Stimulated activated naive CD4-positive, alpha-beta T cell treated with Interleukin-2 at 50 U/mL for 16 hours (primary cell): ENCODE measurements at places on chromosomes 16 and 17.

DNA sequence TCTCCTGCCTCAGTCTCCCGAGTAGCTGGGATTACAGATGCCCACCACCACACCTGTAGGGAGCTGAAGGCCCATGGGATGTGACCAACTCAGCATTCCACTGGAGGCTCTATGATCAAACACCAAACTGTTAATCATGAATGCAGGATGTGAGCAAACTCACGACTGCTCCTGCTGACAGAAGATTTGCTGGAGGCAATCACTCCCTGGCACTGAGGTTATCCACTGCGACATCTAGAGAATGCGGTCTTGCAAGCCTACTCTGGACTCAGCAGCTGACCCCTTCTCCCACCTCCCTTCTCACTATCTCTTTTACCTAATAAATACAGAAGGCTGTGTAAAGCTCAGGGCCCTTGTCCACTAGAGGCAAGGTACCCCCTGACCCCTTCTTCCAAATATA lies 4.9 kb downstream of the TEX14 start:
- no peak for DNase-seq

- DNase-seq: peak; percentile 25
These were observed at the start of gene DNASE1 for GRCh38 chr16:3654249-3654991. Gene DNASE1 (plus strand): TSS chr16:3654691. CDS start chr16:3655374, 683 bp downstream.

DNA sequence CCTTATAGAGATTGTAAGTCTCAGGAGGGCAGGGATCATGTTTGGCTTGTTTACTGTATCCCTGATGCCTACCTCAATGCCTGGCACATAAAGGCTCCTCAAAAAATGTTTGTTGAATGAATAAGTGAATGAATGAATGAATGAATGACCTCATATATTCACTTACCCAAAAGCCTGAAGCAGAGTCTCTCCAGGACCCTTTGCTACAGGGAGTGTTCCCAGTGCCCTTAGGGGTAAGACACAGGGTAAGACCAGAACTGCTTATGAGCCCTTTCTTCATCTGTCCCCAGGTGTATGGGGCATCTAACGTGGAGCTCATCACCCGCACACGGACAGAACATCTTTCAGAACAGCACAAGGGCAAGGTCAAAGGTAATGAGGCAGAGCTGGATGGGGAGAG lies 12.3 kb downstream of the CORO6 start:
- no peak for DNase-seq

- DNase-seq: no peak
These were observed 195.1 kb downstream of the CDRT15L2 start for GRCh38 chr17:20774472-20775135.

GRCh38 chr17:49580055-49580721 lies 4.5 kb downstream of the NXPH3 start:
- DNase-seq: no peak

GRCh38 chr16:63365649-63366304 lies 1329.5 kb upstream of the CDH8 start:
- no peak for DNase-seq

DNA sequence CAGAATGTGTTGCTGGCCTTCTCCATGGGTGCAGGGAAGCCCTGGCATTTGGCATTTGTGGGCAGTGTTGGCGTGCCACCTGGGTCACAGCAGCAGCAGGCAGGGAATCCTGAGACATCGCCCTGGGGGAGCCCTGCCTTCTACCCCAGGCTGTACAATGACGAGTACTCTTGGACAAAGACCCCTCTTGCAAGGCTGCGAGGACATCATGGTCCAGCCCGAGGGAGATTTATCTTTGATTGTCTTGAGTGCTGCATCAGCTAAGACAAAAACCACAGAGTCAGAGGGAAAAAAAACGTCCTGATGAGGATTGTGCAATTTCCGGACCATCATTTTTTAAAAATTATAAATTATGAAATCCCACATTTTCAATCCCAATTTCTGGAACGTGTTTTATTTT lies 3.7 kb downstream of the CRISPLD2 start:
- DNase-seq: no peak

GRCh38 chr16:77540646-77541045 lies 105.8 kb upstream of the ADAMTS18 start:
- DNase-seq: no peak

DNA sequence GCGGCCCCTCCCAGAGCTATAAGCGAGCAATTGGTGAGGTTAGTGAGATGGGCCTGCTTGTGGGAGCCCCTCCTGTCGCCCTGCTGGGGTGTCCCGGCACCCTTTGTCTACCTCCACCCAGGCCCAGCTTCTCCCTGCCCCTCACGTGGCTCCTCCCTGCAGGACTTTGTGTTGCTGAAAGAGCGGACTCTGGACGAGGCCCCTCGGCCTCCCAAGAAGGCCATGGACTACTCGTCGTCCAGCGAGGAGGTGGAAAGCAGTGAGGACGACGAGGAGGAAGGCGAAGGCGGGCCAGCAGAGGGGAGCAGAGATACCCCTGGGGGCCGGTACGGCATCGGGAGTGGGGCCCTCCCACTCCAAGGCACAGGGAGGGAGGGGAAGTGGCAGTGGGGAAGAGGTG lies 6.1 kb upstream of the C17orf107 start:
- DNase-seq: no peak

- DNase-seq: no peak
These were observed 28.3 kb downstream of the LYRM1 start for GRCh38 chr16:20928774-20929411.

DNA sequence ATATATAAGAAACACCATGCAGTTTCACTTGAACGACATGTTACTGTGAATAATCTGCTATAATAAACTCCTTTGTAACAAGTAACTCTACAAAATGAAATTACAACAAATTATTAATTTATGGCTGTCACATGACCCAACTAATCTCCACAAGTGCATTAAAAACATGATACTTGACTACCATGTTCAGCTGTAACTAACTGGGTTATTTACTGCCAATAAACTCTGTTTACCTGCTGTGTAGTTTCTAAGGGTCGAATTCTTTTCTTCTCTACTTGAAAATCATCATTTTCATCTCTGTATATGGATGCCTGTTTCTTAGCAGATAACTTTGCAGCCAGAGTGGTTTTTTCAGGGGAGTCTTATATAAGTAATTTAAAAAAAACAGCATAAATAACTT lies 14.4 kb downstream of the BRIP1 start:
- no peak for DNase-seq

GRCh38 chr16:63066552-63066951 lies 1030.3 kb upstream of the CDH8 start:
- DNase-seq: no peak

DNA sequence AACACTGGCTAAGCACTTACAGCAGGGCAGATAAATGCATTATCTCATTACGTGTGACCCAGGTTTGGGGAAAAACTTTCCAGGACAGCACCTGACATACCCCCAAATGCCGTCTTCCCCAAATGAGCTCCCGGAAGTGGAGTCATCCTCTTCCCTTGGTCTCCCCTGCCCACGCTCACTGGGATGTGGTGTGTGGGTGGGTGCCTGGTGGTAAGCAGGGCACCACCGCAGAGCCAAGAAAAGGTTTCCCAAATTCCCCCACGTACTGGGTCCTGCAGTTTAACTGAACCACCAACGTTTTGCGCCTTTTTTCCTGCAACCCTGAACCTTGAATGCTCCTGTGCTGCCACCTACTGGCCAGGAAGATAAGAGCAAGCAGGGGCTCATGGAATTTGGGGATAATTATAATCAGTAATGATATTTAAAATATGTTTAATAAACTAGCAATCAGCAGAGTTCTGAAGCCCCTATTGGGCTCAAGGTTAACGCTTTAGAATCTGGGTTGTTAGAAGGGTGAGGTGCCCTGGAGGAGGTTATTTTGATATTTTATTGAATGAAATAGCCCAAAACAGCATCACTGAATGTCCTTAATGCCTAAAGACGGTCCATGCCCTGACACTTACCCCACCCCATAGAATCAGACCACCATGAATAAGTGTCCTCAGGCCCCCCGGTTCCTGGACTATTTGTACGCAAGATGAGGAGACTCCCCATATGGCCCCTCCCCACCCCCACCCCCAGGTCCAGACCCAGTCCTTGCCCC lies 8.0 kb downstream of the SPPL2C start:
- DNase-seq: peak; percentile 41

GRCh38 chr17:79137789-79138165 lies 63.2 kb downstream of the ENGASE start:
- DNase-seq: no peak

- no peak for DNase-seq
These were observed 23.2 kb downstream of the ZNF213 start for GRCh38 chr16:3158026-3158509.

DNA sequence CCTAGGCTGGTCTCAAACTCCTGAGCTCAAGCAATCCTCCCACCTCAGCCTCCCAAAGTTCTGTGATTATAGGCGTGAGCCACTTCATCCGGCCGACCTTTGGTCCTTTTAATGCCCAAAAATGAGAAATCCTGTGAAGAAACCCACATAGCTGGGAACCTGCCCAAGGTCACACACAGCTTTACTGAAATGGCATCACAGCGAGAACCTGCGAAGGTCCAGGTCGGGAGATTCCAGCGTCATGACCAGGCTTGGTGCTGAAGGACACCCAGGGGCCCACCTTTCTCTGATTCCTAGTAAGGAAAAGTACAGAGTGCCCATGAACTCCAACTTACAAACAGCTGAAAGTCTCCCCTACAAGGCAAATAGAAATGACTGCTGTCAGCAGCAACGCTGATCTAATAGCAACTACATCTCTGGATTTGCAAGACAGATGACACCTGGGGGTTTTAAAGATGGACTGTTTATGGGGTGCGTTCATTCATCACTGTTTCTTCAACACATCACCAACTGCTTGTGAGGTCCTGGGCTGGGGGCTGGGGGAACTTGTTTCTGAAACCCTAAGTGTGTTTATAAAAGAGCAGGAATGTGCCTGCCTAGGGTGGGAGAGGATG lies 24.5 kb upstream of the DNAH17 start:
- no peak for DNase-seq

- no peak for DNase-seq
These were observed at the start of gene MMP2 for GRCh38 chr16:55478827-55479429. Gene MMP2 (plus strand): TSS chr16:55479198. CDS start chr16:55479480, 282 bp downstream.

DNA sequence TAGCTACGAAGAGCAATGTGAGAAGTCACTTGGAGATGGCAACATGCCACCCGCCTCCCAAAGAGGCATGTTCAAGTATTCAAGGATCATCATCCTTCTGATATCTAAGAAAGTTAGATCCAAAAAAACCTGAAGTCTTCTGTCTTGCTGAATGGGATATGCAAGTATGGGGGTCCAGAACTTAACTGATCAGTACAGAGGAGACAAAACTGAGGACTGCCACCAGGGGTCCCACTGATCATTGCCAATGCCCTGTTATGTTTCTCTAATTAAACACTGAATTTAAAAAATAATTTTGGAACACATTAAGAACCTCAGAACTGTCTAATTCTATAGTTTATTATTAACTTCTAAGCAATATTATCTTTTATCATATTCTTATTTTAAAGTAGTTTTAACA lies 99.7 kb downstream of the CDH8 start:
- DNase-seq: no peak

DNA sequence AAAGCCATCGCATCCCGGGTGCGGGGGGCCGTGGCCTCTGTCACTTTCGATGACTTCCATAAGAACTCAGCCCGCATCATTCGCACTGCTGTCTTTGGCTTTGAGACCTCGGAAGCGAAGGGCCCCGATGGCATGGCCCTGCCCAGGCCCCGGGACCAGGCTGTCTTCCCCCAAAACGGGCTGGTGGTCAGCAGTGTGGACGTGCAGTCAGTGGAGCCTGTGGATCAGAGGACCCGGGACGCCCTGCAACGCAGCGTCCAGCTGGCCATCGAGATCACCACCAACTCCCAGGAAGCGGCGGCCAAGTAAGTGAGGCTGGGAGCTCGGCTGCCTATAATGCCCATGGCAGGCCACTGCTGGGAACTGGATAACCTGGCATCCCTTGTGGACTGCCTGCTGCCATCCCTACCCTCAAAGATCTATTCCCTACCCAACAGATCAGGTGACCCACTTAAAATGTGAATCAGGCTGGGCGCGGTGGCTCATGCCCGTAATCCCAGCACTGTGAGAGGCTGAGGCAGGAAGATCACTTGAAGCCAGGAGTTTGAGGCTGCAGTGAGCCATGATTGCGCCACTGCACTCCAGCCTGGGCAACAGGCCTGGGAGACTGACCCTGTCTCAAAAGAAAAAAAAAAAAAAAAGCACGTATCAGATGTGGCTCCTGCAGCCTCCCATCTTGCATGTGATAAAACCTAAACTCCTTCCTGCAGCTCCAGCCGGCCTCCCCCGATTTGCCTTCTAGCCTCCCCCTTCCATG lies 18.3 kb downstream of the CDIPT start:
- no peak for DNase-seq

- no peak for DNase-seq
These were observed 8.0 kb upstream of the KRTAP4-12 start for GRCh38 chr17:41131979-41132378.

- peak; percentile 64 for DNase-seq
These were observed 14.4 kb downstream of the HID1 start for GRCh38 chr17:74957935-74958740.

DNA sequence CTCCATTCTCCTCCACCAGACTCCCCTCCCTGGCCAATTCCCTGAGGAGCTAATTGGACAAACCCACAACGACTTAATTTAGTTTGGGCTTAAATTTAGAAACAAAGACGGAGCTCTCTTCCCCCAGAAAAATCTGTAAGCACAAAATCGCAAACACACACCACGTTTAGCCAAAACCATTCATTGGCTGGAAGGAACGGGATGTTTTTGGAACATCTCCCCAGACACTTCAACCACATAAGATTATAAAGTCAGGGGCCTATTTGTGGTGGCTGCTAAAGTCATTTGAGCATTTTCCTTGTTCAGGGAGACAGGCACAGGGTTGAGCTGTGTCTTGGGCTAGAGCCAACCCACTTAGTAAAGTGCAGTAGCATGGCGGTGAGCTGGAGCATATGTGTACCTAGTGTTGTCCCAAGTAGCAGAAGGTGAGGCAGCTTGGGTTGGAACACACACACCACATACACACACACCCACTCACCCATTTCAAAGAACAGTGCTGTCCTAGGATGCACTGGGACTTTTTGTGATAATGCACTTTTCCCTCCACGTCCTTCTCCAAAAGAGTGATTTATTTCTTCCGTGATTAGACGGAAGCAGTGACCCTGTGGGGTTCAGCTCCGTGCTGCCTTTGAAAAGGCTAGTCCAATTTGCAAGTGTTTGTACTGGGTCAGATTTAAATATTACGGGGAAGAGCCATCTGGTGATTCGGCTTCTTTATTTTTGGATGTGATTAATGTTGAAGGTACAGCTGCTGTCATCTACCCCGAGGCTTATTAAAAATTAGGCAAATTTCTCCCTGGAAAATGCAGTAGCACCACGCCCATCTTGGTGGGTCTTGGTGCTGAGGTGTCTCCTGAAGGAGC lies 32.2 kb downstream of the ELAC2 start:
- no peak for DNase-seq

- DNase-seq: no peak
These were observed 39.3 kb upstream of the AQP8 start for GRCh38 chr16:25177512-25177830.

DNA sequence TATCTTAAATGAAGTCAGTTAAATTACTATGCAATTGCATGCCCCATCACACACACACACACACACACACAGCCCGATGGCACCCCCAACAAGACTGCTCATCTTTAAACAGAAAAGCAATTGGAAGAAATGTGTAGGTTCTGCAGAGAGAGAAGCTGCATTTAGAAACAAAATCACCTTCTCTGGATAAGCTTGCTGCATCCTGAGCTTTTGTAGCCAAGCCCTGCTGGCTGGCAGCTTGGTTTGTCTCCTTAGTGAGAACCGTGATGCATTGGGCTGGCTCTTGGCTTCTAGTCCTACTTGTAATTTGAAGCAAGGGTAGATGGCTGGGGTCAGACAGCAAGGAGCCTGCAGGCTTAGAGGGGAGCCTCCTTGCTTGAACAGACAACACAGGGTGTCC lies 153.8 kb downstream of the SOX9 start:
- no peak for DNase-seq
